ENCODE measurements at places on chromosomes 3 and 15. TPM values are rescaled to one million over a fixed set of nuclear protein-coding genes. Genes with fewer than 3 reads are reported as not detected.

- H3K4me3 ChIP-seq = no peak overlapping the region
- no peak for DNase-seq
- H3K4me1 ChIP-seq = no peaks in the 10 kb centered on the region
- H3K27me3 ChIP-seq = no peaks in the 10 kb centered on the region
Measured at GRCh38 chr3:31947671-31948091, 33.4 kb downstream of the OSBPL10 start.

- H3K36me3 ChIP-seq = no peaks in the 10 kb centered on the region
- no peak for DNase-seq
- no peak overlapping the region for H3K4me3 ChIP-seq
- no peaks in the 10 kb centered on the region for H3K4me1 ChIP-seq
- no peaks in the 10 kb centered on the region for H3K27me3 ChIP-seq
- no peak overlapping the region for H3K27ac ChIP-seq
Measured at GRCh38 chr3:194348354-194348753, 2.8 kb downstream of the CPN2 start.

FSIP1 gene
- total RNA-seq = 2.4 TPM

- H3K27ac ChIP-seq = no peak overlapping the region
- peaks cover 21% of the 10 kb centered on the region for H3K4me1 ChIP-seq
- H3K27me3 ChIP-seq = no peaks in the 10 kb centered on the region
- DNase-seq = no peak
Measured at GRCh38 chr3:184567946-184568559, 6.5 kb downstream of the EPHB3 start.

GRCh38 chr3:17852217-17852616, 109.8 kb upstream of the TBC1D5 start:
- H3K4me1 ChIP-seq = no peaks in the 10 kb centered on the region
- H3K27me3 ChIP-seq = no peaks in the 10 kb centered on the region
- no peak for DNase-seq
- no peak overlapping the region for H3K4me3 ChIP-seq
- H3K36me3 ChIP-seq = no peaks in the 10 kb centered on the region
- H3K27ac ChIP-seq = no peak overlapping the region

CISH gene
- 30.8 TPM for total RNA-seq

IGSF10 gene
- 0.63 TPM for total RNA-seq

INKA1 gene
- total RNA-seq = 6.3 TPM

MYZAP gene
- total RNA-seq = 3.3 TPM

DNA sequence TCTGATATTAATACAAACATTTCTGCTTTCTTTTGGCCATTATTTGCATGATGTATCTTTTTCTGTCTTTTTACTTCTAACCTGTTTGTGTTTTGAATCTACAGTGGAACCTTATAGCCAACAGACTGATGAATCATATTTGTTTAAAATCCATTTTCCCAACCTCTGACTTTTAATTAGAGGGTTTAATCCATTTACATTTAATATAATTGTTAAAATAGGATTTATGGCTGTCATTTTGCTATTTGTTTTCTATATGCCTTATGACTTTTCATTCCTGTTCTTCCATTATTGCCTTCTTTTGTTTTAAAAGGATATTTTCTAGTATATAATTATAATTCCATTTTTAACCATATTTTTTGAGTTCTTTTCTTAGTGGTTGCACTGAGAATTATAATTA, 286.1 kb downstream of the ZNF621 start:
- no peak overlapping the region for H3K4me3 ChIP-seq
- no peaks in the 10 kb centered on the region for H3K36me3 ChIP-seq
- H3K4me1 ChIP-seq = no peaks in the 10 kb centered on the region

DNA sequence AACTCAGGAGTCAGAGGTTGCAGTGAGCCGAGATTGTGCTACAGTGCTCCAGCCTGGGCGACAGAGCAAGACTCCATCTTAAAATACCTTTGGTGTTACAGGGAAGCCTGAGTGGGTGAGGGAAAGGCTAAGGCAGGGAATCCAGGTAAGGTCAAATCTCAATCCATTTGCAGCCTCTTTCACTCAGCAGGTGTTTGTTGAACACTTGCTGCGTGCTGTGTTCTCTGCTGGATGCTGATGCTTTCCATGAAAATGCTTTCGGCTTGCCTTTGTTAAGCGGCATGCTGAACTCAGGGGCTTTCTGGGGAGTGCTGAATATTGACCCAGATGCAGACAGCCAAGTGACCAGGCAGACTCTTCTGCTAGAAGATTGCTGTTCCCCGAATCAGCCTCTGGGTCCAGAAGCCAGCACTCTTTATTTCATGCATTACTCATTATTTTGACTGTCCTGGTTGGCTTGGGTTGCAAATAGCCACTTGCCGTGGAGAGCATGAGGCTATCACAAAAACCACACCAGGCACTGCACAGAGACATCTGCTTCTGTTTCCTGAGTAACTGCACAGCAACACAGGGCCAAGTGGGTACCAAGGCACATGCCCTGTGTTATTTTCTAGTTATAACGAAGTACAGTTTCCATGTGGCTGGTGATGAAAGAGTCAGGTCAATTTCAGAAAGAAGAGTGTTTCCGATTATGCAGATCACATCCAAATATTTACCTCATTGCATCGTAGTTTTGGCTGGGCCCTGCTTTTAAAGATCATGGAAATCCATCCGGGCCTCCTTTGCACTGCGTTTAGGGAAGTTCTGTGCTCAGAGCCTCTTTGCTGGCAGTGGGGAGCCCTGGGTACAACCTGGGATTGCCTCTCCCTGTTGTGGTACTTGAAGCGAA, 88.6 kb downstream of the THSD4 start:
- H3K4me3 ChIP-seq = no peak overlapping the region
- H3K4me1 ChIP-seq = peaks cover 3% of the 10 kb centered on the region
- no peaks in the 10 kb centered on the region for H3K27me3 ChIP-seq
- no peak for DNase-seq
- H3K36me3 ChIP-seq = no peaks in the 10 kb centered on the region

GOLGA6L7 gene
- not detected for total RNA-seq

- H3K4me1 ChIP-seq = no peaks in the 10 kb centered on the region
- no peak for DNase-seq
- no peak overlapping the region for H3K4me3 ChIP-seq
- H3K27me3 ChIP-seq = no peaks in the 10 kb centered on the region
- no peaks in the 10 kb centered on the region for H3K36me3 ChIP-seq
Measured at GRCh38 chr3:196694202-196694638, 17.8 kb downstream of the CEP19 start.

DNA sequence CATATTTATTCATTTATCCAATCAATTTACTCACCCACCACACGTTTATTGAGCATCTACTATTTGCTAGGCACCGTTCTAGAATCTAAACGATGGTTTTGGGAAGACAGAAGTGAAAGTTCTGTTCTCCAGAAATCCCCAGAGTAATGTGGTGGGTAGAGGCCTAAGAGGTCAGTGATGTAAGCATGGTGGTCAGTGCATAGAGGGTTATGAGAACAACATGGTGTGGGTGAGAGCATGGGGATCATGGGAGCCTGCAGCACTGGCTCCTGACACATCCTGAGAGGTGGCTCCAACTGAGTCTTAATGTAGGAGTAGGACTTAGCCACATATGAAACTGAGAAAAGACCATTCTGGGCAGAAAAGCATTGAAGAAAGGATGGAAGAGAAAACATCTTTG, 85.3 kb upstream of the TNFAIP8L3 start:
- DNase-seq = no peak
- H3K36me3 ChIP-seq = no peaks in the 10 kb centered on the region
- H3K27ac ChIP-seq = no peak overlapping the region
- H3K4me3 ChIP-seq = no peak overlapping the region
- H3K27me3 ChIP-seq = no peaks in the 10 kb centered on the region

- no peak for DNase-seq
- no peaks in the 10 kb centered on the region for H3K36me3 ChIP-seq
- H3K27me3 ChIP-seq = no peaks in the 10 kb centered on the region
- no peaks in the 10 kb centered on the region for H3K4me1 ChIP-seq
- H3K27ac ChIP-seq = no peak overlapping the region
Measured at GRCh38 chr15:86087808-86088207, 8.1 kb downstream of the AGBL1 start.

LSMEM2 gene
- 0.22 TPM for total RNA-seq

GRCh38 chr3:20837676-20838302, 651.8 kb upstream of the SGO1 start:
- DNase-seq = no peak
- H3K4me1 ChIP-seq = no peaks in the 10 kb centered on the region
- H3K27me3 ChIP-seq = no peaks in the 10 kb centered on the region
- no peak overlapping the region for H3K4me3 ChIP-seq
- no peak overlapping the region for H3K27ac ChIP-seq

TMEM266 gene
- total RNA-seq = 0.72 TPM

- H3K36me3 ChIP-seq = no peaks in the 10 kb centered on the region
- no peak overlapping the region for H3K4me3 ChIP-seq
- no peaks in the 10 kb centered on the region for H3K4me1 ChIP-seq
Measured at GRCh38 chr15:72859017-72859756, 75.6 kb upstream of the ADPGK start.

DNA sequence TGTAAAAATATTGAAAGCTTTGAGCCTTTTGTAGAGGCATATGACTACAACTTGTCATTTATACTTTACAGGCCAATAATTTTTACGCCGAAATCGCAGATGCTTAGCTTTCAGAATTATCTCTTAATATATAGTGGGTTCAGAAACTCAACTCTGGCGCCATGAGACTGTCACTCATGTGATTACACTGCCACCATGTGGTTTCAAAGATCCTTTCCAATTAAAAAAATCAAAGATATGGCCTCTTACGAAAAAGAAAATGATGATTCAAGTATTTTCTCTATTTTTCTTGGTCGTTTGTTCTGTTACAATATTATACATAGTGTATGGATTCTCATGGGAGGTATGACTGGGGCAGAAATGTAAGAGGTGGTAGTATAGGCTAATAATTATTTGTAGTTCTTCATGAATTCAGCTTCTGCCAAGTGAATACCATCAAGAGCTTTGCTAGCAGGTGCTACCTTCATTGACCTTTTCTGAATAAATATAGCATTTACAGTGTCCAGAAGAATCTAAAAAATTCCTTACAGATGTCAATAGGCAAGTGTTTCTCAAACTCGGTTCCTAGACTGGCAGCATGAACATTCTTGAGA, 751.7 kb upstream of the GOLIM4 start:
- H3K36me3 ChIP-seq = no peaks in the 10 kb centered on the region
- no peaks in the 10 kb centered on the region for H3K4me1 ChIP-seq
- H3K27ac ChIP-seq = no peak overlapping the region
- peaks cover 2% of the 10 kb centered on the region for H3K27me3 ChIP-seq

GRCh38 chr15:85421116-85421925, 40.9 kb downstream of the AKAP13 start:
- no peak overlapping the region for H3K27ac ChIP-seq
- no peak for DNase-seq
- H3K4me3 ChIP-seq = peak overlapping the region; percentile 3
- no peaks in the 10 kb centered on the region for H3K27me3 ChIP-seq

DNA sequence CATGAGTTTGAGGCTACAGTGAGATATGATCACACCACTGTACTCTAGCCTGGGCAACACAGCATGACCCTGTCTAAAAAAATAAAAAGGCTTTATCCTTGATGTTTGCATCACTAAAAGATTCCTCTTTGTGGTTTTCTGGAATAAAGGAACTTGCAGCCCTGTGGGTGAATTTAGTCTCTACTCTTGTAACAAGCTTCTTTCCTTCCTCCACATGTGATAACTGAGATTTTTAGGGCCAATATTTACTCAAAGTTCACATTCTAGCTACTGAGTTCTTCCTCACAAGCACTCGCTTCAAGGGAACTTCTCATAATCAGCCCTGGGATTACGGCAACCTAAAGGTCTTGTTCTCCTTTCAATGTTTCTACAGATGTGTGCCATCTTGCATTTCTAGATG, 24.6 kb downstream of the COMMD2 start:
- no peak for DNase-seq
- H3K36me3 ChIP-seq = no peaks in the 10 kb centered on the region
- H3K27me3 ChIP-seq = no peaks in the 10 kb centered on the region
- H3K4me1 ChIP-seq = no peaks in the 10 kb centered on the region
- H3K4me3 ChIP-seq = no peak overlapping the region
- no peak overlapping the region for H3K27ac ChIP-seq

AVEN gene
- 7.1 TPM for total RNA-seq

DNA sequence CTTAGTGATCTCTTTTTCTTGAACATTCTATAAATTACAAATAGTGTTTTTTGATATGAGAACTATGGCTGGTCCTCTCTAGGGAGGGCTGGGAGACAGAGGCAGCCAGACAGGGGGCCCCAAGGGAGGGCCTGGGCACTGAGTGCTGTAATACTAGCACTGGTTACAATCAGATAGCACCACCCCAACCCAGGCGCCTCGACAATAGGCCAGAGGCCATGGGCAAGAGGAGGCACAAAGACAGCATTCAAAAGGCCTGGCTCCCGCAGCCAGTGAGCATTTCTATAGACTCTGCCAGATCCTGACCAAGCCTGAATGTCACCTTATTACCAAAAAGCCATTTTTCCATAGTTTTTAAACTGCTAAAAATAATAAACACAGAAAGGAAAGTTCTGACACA, 158.5 kb downstream of the THRB start:
- DNase-seq = no peak
- H3K4me1 ChIP-seq = no peaks in the 10 kb centered on the region
- no peak overlapping the region for H3K27ac ChIP-seq

DNA sequence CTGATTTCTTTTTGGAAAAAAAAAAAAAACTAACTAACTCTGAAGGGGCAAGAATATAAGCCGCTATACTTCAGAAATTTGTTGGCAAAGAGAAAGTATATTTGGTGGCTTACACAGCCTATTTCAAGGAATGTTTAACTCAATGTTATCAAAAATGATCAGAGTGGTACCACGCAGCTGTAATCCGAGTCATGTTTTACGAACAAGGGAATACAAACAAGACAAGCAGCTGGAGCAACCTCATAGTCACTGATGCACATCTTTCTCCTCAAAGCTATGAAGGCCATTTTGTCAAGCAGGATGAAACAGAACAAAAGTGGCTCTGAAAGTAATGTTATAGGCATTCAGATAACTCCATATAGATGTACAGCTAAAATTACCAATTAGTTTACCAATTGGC, 81.2 kb downstream of the SCAPER start:
- H3K4me1 ChIP-seq = no peaks in the 10 kb centered on the region
- no peaks in the 10 kb centered on the region for H3K27me3 ChIP-seq
- H3K4me3 ChIP-seq = no peak overlapping the region
- no peaks in the 10 kb centered on the region for H3K36me3 ChIP-seq
- DNase-seq = peak; percentile 44
- H3K27ac ChIP-seq = no peak overlapping the region

- H3K4me1 ChIP-seq = no peaks in the 10 kb centered on the region
- H3K4me3 ChIP-seq = no peak overlapping the region
- no peak for DNase-seq
- no peaks in the 10 kb centered on the region for H3K36me3 ChIP-seq
- no peak overlapping the region for H3K27ac ChIP-seq
Measured at GRCh38 chr3:42960786-42961185, 18.3 kb upstream of the GASK1A start.

- no peaks in the 10 kb centered on the region for H3K27me3 ChIP-seq
- no peaks in the 10 kb centered on the region for H3K36me3 ChIP-seq
- peaks cover 6% of the 10 kb centered on the region for H3K4me1 ChIP-seq
- no peak for DNase-seq
- no peak overlapping the region for H3K4me3 ChIP-seq
- H3K27ac ChIP-seq = no peak overlapping the region
Measured at GRCh38 chr15:48814286-48814685, 3.4 kb upstream of the CEP152 start.

DNA sequence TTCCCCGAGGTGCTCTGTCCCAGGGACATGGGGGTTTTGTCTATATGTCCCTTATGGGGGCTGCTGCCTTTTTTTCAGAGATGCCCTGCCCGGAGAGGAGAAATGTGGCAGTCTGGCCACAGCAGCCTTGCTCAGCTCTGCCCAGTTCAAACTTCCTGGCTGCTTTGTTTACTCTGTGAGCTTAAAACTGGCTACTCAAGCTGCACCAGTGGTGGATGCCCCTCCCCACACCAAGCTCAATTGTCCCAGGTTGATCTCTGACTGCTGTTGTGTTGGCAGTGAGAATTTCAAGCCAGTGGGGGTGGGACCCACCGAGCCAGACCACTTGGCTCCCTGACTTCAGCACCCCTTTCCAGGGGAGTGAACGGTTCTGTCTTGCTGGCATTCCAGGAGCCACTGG, 188.9 kb downstream of the STXBP5L start:
- no peak overlapping the region for H3K27ac ChIP-seq
- no peak overlapping the region for H3K4me3 ChIP-seq
- DNase-seq = peak; percentile 34
- no peaks in the 10 kb centered on the region for H3K27me3 ChIP-seq
